ENCODE measurements at places on chromosomes 3 and 15.

- DNase-seq: no peak
Measured at GRCh38 chr3:194095464-194095863, 40.5 kb upstream of the HES1 start.

DNA sequence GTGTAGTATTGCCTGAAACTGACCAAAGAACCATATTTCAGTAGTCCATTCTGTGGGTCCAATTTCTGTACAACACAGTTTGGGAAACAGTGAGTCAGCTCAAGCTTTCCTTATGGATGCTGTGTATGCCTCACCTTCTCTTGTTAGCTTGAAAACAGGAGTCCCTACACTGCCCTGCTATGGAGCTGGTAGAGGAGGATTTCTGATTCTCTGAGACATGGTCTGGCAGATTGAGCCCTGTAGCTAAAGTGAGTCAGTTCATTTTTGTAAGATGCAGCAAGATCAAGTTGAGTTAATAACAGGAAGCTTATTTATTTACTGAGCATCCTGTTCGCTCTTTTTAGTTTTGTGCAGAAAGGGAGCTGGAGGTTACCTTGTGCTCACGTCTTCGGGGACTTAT is 424.1 kb upstream of the RBMS3 start:
- DNase-seq: no peak

DNA sequence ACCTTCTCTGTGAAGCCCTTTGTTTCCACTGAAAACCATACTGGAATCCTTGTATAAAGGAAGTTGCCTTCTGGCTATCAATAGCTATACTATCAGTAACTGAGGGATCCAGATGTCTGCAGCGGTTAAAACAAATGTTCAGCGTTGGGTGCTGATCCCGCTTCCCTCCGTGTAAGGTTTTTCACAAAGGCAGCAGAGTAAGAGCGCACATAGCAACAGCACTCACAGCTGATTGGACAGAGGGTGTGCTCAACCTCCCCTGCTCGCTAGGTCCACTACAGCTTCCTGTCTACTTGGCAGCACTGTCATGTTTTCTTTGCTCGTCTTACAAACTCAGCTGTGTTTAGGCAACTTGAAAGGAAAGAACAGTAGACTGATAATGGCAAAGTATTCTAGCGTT is 27.3 kb downstream of the ATOSA start:
- DNase-seq: peak; percentile 56

DNA sequence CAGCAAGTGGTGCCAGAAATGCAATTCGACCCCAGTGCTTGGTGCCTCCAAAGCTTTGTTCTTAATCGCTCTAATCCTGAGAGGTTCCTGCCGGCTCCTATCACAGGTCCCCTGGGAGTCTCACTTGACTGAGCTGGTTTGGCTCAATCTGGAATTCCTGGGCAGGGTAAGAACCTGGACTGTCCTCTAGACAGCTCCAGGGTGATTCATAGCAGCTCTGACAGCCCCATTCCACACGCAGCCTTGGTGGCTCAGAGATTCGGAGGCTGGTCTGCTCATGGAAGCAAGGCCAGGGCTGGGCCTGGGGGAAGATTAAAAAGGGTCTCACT is 37.9 kb downstream of the MYO5C start:
- DNase-seq: peak; percentile 54

DNA sequence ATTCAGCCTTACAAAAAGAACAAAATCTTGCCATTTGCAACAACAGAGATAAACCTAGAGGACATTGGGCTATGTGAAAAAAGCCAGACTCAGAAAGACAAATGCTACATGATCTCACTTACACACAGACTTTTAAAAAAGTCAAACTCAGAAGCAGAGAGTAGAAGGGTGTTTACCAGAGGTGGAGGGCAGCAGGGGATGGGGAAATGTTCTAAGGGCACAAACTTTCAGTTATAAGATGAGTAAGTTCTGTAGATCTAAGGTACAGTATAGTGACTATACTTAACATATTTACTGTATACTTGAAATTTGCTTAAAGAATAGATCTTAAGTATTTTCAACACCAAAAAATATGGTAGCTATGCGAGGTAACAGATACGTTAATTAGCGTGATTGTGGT is 3.0 kb downstream of the MYEF2 start:
- DNase-seq: no peak

DNA sequence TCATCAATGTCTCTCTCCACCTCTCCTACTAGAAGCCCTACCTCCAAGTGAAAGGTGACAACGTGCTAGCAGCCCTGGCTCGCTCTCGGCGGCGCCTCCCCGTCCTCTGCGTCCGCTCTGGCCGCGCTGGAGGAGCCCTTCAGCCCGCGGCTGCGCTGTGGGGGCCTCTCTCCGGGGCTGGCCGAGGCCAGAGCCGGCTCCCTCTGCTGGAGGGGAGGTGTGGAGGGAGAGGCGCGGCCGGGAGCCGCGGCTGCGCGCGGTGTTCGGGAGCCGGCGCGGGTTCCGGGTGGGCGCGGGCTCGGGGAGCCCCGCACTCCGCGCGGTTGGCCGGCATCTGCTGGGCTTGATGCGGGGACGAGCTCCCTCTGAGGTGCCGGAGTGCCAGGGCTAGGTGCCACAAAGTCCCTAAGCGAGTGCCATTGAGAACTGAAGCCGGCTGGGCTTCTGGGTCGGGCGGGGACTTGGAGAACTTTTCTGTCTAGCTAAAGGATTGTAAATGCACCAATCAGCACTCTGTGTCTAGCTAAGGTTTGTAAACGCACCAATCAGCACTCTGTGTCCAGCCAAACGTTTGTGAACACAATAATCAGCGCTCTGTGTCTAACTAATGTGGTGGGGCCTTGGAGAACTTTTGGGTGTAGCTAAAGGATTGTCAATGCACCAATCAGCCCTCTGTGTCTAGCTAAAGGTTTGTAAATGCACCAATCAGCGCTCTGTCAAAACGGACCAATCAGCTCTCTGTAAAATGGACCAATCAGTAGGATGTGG is 84.8 kb upstream of the ARRDC4 start:
- peak; percentile 34 for DNase-seq

GRCh38 chr15:101614761-101615160 is 37.4 kb downstream of the TM2D3 start:
- no peak for DNase-seq

DNA sequence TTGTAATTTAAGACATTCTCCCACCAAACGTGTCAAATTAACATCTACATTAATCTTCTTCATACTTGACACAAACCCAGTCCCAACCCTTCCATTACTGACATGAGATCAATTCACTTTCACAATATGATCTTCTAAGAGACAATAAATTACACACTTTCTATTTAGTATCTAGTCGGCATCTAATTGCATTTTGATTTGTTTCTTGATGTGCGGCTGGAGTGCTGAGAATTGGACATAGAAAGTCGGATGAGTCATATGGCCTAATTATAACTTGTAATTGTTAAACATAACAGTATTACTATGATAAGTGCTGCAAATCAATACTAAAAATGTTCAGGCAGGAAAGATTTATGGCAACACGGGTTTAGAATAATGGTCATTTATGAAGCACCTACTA is 78.4 kb upstream of the RORA start:
- no peak for DNase-seq

DNA sequence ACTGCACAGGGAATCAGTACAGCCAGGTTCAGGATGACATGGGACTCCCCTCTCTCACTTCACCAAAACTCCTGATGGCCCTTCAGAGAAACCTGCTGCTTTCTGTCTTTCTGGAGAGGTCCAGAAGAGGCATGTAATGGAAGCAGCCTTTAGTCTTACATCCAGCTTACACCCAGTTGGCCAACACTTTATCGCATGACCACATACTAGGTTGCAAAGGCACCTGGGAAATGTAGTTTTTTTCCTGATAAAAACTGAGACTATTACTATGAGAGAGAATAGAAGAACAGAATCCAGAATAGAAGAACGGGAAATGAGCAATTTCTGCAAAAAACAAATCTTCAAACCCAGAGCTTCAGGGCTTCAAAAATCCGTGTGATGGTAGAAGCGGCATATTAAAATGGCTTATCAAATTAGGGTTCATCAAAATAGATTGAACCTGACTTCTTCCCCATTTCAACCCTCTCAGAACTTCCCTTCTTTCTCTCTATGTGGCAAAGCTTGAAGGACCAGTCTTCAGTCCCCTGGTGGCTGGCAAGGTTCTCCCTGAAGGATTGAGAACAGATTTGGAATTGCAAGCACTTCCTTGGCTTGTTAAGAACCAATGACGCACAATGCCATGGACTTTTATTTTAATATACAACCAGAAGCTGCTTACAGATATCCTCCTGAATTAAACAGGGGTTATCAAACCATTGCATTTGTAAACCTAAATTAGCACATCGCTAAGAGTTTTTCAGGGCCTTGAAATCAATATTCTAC is 34.4 kb downstream of the CORO2B start:
- DNase-seq: peak; percentile 65

GRCh38 chr3:193545304-193545703 is 9.4 kb downstream of the ATP13A4 start:
- DNase-seq: no peak

- DNase-seq: no peak
Measured at GRCh38 chr15:68420186-68420684, 11.7 kb downstream of the ITGA11 start.

DNA sequence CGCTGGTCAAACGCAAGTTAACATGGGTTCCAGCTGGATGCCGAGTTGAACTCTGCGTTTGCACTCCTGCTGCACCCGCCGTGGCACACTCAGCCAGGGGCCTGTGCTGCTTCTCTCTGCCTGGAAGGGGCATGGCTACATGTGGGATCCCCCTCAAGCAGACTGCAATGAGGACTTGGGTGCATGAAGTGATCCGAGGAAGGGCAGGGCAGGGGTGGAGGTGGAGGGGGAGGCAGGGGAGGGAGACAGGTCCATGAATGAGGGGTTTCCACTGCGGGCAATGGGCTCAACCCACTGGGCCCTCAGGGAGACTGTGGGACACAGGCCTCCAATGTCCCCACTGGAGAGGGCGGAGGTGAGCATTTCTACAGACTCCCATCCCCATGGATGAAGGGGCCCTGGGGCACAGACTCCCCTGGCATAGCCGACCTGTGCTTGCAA is 141.6 kb upstream of the MEF2A start:
- DNase-seq: no peak

DNA sequence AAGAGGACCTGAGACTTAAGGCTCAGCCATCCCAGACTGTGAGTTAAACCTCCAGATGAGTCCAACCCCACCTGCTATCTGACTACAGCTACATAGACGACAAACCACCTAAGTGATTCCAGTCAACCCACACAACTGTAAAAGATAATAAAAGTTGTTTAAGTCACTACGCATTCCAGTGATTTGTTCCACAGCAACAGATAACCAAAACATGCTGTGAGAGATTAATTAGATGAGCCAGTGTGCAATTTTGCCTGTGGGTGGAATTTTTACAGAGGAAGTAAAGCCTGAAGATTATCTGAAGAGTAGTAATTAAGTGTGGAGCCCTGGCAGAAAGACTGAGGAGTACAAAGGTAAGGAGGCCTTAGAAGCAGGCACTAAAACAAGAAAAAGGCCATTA is 5.4 kb downstream of the BTBD1 start:
- no peak for DNase-seq

DNA sequence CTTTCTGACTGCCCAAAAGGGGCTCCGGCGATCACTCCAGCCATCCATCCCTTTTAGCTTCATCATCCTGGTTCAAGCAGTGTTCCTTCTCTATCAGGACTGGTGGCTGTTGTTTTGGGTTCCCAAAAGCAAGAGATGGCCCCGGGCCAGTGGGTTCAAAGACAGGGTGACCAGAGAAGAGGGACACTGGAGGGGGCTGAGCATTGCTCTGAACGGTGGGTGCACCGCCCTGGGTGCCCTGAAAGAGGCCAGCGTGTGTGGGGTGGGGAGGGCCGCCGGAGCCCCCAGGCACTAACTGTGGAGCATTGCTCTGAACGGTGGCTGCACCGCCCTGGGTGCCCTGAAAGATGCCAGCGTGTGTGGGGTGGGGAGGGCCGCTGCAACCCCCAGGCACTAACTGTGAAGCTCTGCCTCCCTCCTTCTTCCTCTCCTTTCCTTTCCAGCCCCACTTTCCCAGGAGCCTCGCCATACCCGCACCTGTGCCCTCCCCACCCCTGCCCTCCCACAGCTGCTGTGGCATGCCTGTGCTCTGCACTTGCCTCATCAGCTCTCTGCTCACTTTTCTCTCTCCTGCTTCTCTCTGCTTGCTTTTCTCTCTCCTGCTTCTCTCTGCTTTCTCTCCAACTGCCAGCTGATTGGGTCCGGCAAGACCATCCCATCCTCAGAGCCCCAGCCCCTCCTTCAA is 37.4 kb upstream of the OR4F6 start:
- DNase-seq: no peak

DNA sequence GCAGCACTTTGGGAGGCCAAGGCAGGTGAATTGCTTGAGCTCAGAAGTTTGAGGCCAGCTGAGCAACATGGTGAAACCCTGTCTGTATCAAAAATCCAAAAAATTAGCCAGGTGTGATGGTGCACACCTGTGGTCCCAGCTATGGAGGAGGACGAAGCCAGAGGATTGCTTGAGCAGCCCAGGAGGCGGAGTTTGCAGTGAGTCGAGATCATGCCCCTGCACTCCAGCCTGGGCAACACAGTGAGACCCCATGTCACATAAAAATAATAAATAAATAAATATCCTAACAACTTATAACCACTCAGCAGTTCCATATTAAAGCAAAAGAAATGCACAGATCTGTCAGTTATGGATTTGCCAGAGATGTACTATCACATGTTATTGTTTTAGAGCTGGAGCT is 62.6 kb downstream of the LMLN start:
- DNase-seq: no peak

DNA sequence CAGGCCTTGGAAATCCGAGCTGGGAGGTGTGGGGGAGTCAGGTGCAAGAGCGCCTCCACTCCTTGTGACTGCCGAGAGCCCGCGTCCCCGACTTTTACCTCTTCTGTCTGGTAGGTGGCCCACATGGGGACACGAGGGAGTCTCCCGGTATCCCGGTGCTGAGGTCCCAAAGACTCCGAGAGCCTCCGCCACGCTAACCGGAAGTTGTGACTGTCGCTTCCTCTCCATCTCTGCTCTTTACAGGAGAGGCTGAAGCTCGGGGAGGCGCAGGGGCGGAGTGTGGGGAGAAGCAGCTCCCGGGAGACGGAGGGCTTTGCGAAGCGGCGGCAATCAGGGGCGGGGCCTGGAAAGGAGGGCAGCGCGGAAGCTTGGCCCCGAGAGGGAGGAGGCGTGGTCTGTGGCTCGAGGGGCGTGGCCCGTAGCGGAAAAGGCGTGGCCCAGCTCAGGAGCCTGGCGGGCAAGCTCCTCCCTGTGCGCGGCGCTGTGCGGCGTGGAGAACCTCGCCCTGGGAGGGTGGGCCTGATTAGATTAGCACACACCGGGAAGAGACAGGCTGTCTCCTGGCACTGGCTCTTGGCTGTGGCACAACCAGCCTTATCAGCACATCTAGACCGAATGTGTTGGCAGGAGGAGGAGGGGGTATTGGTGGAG is 143.9 kb downstream of the GABRB3 start:
- peak; percentile 90 for DNase-seq

- DNase-seq: no peak
Measured at GRCh38 chr3:142175478-142175877, 26.1 kb upstream of the TFDP2 start.

- no peak for DNase-seq
Measured at GRCh38 chr3:94065819-94066480, 3.1 kb downstream of the NSUN3 start.

- no peak for DNase-seq
Measured at GRCh38 chr15:42273900-42274701, 868 bp upstream of the TMEM87A start.

Measured in H7 (cell line).